GM12864 (cell line): ENCODE measurements at places on chromosomes 6 and 20.

DNA sequence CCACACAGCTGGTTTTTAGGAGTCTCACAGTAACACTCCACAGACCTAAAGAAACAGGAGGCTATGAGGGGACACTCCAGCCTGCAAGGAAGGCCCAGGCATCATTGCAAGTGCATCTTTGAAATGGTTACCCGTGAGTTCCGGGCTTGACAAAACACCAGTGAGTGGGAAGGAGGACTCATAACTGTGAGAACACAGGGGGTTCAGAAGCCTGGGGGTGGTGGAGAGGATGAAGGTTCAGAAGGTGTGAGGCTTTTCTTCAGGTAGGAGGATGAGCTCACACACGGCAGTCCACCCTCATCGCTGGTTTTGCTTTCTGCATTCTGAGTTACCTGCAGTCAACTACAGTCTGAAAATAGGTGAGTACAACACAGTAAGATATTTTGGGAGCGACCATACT is 39.9 kb downstream of the MAP7 start:
- no peak for DNase-seq

GRCh38 chr6:135814043-135814442 is 37.5 kb upstream of the PDE7B start:
- DNase-seq, result no peak

DNA sequence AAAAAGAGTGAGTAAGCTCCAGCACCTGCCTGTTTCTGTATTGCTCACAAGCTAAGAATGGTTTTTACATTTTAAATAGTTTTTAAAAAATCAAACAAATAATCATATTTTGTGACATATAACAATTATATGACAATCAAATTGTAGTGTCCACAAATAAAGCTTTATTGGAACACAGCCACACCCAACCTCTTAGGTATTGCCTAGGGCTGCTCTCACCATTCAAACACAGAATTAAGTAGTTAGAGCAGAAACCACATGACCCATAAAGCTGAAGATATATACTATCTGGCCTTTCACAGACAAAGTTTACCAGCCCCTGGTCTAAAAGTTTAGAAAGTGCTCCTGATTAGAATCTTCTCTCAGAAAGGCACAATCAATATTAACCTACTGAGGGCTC is 11.2 kb downstream of the TNFRSF21 start:
- DNase-seq, result no peak

- DNase-seq, result no peak
Measured at GRCh38 chr6:72283571-72283970, 338.3 kb upstream of the KCNQ5 start.

DNA sequence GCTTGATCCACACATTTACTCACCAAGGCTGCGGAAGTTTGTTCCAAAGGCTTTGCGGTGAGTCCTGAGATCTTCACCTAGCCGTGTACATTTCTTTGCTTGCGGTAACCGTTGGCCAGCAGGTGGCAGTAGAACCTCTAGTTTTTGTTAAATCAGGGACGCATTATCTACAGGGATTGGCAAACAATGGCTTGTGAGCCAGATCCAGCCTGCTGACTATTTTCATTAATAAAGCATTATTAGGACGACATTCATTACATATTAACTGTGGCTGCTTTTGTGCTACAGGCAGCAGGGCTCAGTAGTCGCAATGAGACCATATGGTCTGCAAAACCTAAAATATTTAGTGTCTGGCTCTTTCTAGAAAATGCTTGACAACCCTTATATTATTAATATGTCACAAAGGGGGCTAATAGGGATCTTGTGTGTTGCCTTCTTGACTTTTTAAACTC is 174.1 kb downstream of the DOK5 start:
- peak; percentile 27 for DNase-seq

DNA sequence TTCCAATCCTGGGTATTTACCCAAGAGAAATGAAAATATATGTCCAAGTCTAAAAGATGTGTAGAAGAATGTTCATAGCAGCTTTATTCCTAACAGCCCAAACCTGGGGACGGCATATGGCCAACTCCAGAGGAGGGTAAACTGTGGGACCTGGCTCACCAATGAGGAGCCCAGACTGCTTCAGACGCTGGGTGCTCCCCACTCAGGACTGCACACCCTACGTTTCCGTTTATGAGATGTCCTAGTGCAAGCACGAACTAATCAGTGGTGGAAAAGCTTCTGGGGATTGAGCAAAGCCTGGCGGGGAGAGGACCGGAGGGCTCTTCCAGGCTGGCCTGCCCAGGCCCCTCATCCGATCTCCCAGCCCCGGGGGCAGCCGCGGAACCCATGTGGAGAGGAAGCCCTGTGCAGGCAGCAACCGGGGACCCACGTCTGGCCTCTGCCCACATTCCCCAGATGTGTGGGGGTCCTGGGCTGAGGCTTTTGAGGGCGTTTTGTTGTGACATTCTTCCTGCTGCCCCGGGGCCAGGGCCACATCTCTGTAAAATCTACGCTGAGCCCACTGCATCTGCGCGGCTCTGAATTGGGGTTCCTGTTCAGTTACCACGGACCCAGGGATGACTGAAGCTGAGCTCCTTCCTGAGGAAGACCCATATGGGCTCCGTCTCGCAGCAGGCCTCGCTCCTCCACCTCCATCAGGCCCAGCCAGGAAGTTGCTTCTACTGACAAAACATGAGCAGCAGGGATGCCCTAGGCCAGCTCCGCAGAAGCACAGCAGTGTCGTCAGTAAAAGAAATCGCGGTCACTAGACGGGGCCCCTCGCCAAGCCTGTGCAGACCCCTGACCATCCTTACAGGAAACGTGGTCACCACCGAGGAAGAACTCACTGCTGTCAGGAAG is 188.0 kb downstream of the DLL1 start:
- DNase-seq, result no peak

- no peak for DNase-seq
Measured at GRCh38 chr6:91268941-91269340, 682.1 kb upstream of the MAP3K7 start.

GRCh38 chr6:131053546-131054240 is 9.4 kb downstream of the EPB41L2 start:
- no peak for DNase-seq

DNA sequence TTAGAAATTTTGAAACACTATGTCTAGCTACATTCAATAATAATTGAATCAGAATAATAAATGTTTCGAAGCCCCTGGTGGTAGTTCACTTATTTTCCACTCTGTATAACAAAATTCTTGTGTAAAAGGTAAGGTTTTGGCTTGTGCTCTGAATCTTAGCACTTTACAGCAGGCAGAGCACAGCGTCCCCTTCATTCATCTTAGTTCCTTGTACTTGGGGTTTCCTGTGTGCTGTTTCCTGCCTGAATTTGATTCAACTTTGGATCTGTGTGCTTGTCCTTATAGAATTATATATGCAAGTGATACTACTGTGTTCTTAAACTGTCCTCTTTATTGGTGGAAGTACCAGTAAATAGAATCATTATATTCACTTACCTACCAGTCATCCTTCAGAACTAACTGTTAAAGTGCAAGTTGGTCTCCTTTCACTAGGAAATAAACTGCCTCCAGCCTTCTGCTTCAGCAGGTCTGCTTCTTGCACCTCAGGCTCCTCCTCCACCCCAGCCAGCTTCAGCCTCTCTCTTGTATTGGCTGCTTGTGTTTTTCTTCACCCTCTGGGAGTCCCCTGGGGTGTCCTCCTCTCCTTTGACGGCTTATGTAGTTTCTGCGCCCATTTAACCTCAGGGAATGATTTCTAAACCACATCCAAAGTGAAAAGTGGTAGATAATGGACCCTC is 28.8 kb upstream of the TULP4 start:
- DNase-seq, result peak; percentile 42

DNA sequence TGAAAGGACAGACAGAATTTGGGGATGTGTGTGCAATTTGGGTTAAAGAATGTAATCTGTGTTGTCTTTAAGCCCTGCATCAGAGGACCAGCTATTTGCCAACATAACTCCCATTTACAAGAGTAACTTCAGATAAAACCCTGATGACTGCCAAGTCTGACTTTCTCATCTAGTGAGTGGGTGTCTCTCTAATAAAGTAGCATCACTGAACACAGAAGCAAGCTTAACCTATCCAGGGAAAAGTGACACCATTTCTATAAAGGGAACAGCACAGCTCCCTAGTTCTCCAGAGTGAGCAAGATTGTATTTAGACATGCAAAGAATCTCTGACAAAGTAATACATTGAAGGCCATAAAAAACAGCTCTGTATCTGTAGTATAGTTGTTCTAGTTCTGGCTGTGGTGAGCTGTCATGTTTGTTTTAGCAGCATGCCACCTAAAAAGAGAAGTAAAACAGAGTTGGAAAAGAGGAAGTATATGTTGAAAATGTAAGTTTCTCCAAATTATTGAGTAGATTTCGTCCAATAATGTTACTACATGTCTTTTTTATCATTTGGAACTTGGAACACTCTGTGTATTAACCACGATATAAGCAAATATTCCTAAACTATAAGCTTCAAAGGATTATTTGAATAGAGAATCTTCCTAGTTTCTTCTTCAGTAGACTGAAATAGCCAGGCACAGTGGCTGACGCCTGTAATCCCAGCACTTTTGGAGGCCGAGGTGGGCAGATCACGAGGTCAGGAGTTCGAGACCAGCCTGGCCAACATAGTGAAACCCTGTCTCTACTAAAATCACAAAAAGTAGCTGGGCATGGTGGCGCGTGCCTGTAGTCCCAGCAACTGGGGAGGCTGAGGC is 8.8 kb upstream of the PIM1 start:
- no peak for DNase-seq

DNA sequence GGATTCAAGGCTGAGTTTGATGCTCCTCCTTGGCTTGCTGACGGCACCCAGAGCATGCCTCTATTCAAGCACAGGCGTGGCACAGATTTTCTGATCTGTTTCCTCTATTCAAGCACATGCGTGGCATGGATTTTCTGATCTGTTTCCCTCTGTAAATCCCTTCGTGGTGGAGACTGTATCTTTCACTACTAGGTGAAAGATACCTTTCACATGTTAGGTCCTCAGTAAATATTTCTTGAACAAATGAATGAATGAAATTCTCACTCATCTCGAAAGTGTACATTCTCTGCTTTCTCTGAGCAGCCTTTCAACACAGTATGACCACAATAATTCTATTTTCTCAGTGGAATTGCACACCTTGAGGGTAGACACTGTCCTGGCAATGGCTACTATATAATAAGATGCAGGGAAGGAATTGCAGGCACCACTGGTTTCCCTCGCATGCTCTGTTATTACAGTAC is 72.6 kb upstream of the F13A1 start:
- DNase-seq, result no peak

DNA sequence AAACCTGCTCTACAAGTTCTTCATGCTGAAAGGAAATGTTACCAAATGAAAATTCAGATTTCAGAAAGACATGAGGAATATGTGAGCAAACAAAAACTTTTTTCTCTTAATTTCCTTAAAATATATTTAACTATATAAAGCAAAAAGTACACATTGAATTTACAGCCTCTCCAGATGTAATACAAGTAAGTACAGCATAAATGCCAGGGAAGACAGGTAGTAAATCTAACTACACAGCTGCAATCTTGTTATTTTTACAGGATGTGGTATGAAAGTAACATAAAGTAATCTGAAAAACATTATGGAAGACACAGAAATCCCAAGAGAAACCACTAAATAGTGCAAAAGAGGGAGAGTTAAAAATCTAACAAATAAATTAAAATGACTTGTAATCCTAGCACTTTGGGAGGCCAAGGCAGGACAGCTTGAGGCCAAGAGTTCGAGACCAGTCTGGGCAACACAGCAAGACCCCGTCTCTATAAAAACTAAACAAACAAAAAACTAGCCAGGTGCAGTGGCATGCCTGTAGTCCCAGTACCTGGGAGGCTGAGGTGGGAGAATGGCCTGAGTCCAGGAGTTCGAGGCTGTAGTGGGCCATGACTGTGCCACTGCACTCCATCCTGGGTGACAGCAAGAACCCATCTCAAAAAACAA is 50.7 kb downstream of the FAM8A1 start:
- no peak for DNase-seq

GRCh38 chr20:4681401-4681800 is 40.3 kb upstream of the PRND start:
- no peak for DNase-seq

GRCh38 chr6:159212028-159212427 is 42.8 kb downstream of the FNDC1 start:
- DNase-seq, result no peak

- no peak for DNase-seq
Measured at GRCh38 chr6:147642458-147642857, 134.0 kb downstream of the SAMD5 start.

DNA sequence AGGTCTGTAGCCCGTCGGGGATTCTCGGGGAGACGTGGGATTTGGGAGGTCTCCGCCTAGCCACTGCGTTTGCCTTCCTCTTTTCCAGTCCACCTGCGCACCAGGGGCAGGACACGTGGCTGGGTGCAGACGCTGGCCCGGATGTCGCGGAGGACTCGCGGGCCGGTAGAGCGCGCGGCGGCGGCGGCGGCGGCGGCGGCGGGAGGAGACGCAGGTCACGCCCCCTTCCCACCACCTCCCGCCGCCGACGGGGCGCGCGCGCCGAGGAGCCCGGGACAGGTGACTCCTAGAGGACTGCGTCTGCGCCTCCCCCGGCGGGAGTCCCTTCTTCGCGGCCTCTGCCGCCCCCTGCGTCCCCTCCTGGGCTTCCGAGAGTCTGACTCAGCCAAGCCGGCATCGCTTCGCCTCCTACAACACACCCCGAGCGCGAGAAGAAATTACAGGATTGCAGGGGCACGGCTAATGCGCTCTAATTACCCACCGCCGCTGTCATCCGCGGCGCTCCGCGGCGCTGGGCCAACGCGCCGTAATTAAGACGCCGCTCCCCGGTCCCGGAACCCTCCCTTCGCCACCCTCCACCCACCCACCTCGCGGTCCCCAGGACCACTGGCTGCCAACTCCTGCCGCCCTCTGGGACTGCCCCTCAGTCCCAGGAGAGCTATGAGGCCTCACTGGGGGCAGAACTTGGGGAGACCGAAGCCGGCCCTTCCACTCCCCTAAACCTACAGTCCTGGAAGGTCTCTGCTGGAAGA is 124.5 kb downstream of the MRPL14 start:
- DNase-seq, result no peak

DNA sequence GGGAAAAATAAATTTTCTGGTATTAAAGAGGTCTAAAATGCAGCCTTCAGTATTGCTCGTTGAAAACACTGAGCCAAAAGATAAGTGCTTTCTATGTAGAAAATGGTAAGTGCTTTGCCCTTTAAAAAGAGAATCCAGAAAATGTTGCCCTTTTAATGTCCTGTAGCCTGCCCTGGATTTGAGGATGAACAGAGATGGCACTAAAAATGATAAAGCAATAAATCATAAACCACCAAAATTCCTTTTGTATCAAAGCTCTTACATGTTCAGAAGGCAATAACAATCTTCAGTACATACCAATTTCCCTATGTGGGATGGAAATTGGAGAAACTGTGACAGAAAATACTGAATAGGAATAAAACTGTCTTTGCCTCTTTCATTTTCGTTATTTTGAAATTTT is 405.8 kb downstream of the PHF3 start:
- DNase-seq, result no peak

DNA sequence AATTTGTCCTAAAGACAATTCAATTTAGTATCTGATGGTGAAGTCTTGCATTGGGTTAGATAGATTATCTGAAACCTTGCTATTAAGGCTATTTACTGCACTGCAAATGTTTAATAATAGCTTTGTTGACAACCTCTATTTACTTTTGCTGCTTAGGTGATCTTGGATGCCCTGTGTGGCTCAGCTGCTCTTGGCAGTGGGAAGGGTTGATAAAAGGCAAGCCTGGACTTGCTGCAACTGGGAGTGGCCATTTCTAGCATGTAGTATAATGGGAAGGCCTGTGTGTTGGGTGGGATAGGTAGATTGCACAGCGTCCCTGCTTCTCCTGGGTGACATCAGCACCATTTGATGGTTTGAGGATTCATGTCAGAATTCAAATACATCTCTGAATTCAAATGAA is 49.1 kb downstream of the ARMC2 start:
- no peak for DNase-seq

- DNase-seq, result no peak
Measured at GRCh38 chr6:167095888-167096287, 27.0 kb upstream of the CCR6 start.
